ENCODE measurements at places on chromosomes 1 and 21. TPM values are rescaled to one million over a fixed set of nuclear protein-coding genes. Genes with fewer than 3 reads are reported as not detected.

VPS13D gene
- 18.7 TPM for total RNA-seq

PCP4L1 gene
- total RNA-seq: not detected

NBPF4 gene
- not detected for total RNA-seq

LCE2C gene
- not detected for total RNA-seq

ZNF124 gene
- 15.6 TPM for total RNA-seq

SLC5A3 gene
- 10.8 TPM for total RNA-seq

IGSF3 gene
- total RNA-seq: 0.22 TPM

USH2A gene
- total RNA-seq: under 0.01 TPM

KRTAP12-2 gene
- total RNA-seq: not detected

NT5C1A gene
- not detected for total RNA-seq

FAM89A gene
- 6.3 TPM for total RNA-seq

NBPF20 gene
- 1.4 TPM for total RNA-seq

GJA4 gene
- not detected for total RNA-seq

CORT gene
- total RNA-seq: 0.22 TPM

HJV gene
- total RNA-seq: not detected

ZNF670 gene
- 4.6 TPM for total RNA-seq

DDAH1 gene
- total RNA-seq: 168 TPM

CFHR5 gene
- total RNA-seq: not detected

ANKRD45 gene
- not detected for total RNA-seq

CYP4X1 gene
- not detected for total RNA-seq

PRKAA2 gene
- total RNA-seq: 0.76 TPM

LCE1C gene
- not detected for total RNA-seq

Measured in GM23248 (cell line).